HCT116 (cell line): ENCODE measurements at places on chromosomes 1 and 21.

DNA sequence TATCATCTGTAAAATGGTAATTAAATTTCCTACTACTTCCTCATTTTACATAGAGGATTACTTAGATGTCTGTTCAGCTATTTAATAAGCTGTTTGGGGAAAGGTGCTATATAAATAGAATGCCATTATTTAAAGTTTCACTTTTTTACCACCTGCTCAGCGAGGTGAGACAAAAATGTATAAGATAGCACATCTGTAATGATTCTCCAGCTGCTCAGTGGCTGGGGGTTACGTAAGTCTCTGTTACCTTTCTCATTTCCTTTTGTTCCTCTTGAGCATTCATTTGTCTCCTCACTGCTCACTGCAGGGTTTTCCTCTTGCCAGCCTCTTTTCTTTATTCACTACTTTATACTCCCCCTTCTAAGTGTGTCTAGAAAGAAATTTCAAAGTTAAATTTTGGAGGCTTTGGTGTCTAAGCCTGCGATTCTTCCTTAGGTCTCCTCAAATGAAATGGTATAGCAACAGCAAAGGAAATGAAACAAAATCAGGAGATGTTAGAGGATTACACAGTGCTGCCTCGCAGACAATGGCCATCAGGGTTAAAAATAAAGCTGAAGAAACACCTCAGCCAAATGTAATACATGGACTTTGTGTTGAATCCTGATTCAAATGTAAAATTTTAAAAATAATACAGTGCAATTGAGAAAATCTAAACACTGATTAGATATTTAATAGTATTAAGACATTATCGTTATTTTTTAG is 6.8 kb downstream of the RGS8 start:
- no peak for DNase-seq

GRCh38 chr1:244365809-244366208 is 85.9 kb downstream of the ADSS2 start:
- no peak for DNase-seq

DNA sequence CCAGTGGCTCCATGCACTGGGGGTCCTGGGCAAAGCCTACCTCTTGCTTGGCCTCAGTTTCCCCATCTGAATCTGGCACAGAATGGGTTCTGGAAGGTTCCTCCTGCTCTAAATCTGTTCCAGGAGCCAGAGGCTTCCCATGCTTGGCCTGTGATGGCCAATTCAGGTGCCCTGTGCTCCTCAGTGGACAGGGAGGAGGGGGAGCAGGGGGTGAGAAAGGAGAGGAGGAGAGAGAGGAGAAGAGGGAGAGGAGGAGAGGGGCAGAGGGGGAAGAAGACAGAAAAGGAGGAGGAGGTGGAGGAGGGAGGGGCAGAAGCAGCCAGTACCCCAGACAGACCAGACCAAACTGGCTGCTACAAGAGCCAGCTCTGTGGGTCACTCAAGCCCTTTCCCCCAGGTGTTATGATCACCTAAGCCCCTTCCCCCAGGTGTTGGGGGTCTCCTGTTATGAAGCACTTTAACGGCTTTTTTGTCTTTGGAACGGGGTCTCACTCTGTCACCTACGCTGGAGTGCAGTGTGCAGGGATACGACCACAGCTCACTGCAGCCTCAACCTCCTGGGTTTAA is 43.7 kb downstream of the TRIM11 start:
- DNase-seq, result no peak

- DNase-seq, result no peak
Measured at GRCh38 chr1:2229037-2229864, 1.1 kb downstream of the SKI start.

DNA sequence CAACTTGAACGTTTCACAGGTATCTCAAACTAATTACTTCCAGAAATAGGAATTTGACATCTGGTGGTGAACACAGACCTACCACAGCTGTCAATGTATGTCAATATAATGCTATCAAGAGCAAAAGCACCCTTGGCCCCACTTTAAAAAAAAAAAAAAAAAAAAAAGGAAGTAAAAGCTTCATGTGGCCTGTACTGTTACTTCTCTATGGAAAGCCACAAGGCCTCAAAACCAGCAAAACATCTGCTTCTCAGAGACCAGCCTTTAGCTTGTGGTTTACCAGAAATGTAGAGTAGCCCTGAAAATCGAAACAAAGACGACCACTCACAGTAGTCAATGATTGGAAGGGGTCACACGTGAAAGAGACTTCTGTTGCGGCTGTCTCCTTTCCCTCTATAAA is 109.6 kb downstream of the SLC45A1 start:
- DNase-seq, result no peak

DNA sequence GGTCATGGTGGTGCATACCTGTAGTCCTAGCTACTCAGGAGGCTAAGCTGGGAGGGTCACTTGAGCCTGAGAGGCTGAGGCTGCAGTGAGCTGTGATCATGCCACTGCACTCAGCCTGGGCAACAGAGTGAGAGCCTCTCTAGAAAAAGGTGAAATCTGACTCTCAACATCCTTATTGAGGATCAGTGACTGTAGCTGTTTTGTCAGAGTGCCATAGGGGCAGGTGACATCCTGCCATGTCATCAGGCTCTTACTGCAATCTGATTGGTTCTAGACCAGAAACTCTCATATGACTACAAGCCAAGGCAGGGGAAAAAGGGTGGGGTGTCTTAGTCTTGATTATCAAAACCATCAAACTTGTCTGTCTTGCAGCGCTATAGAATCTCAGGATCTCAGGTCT is 62.8 kb upstream of the NGF start:
- DNase-seq, result no peak

- no peak for DNase-seq
Measured at GRCh38 chr1:8332806-8333205, 14.9 kb downstream of the SLC45A1 start.

DNA sequence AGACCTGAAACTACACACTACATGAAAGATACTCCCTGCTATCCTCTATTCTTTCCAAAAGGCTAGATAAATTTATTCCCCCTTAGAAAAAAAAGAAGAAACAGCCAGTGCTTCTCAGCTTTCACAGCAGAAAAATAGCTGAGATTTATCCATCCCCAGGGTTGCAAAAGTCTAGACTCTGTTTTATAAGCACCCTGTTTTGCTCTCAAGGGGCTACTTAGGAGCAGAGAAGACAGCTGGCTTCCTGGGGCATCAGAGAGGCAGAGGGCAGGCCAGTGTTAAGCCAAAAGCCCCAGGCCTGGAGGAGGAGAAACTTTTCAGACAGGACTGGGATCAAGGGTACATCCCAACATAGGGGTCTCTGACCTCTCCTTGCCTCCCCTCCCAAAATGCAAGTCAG is 3.9 kb downstream of the LAMB3 start:
- no peak for DNase-seq
